NCI-H524 (cell line): ENCODE measurements at places on chromosomes 7 and 10.

GRCh38 chr10:125548878-125549277, 134.1 kb downstream of the TEX36 start:
- no peak for DNase-seq

GRCh38 chr10:120607710-120608703, 151.0 kb downstream of the PLPP4 start:
- no peak for DNase-seq

DNA sequence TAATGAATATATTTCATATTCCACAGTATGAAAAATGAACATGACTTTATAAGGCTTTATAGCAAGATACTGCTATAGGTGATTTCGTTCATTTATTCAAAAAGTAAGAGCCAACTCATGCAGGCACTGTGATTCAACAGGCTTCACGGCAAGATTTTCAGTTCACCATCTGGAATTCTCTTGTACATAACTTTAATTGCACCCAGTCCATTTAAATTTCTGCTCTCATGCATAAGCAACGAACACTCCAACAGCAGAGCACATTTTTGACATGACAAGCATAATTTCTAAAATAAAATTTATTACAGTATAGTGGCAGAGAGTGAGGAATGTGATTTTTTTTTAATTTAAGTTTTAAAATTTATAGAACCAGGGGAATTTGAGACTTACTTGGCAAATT, 436.1 kb downstream of the PHTF2 start:
- DNase-seq = no peak

GRCh38 chr7:64875658-64876406, 27.2 kb upstream of the ZNF273 start:
- DNase-seq = no peak

- DNase-seq = no peak
These were observed 174.3 kb upstream of the FAM3C start for GRCh38 chr7:121570365-121570764.

- no peak for DNase-seq
These were observed 48.6 kb upstream of the CNPY1 start for GRCh38 chr7:155594961-155595366.

DNA sequence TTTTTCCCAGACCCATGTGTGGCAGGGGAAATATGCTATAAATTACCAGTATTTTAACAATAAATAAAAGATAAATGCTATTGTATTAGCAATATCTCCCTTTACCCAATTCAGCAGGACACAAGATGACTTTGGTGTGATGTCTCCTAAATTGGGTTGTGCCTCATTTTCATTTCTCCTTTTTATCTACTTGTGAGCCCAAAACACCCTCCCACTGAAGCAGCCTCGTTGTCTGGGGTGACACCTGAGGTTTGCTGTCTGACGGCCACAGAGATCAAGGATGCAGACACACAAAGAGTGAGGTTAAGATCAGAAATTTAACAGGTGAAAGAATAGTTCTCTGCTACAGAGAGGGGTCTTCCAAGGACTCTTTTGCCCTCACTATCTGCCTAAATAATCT, 27.1 kb upstream of the CC2D2B start:
- DNase-seq = no peak

DNA sequence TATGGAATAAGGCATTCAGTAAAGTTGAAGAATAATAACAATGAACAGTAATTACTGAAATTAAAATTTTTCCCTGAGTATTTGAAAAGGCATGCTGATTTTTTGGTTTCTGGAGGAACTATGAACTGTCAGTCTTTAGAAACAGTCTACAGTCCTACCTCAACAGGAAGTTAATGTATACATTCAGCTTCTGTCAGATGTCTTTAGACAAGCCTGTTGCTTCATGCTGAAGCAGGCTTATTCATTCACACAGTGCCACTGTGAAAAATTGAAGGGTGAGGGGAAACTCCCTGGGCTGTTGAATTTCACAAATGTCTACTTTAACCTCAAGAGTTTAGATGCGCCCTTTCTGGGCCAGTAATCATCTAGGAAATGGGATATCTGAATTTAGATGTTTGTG, 3.5 kb downstream of the NRF1 start:
- DNase-seq = no peak

GRCh38 chr10:119427263-119427864, 115.2 kb downstream of the RGS10 start:
- no peak for DNase-seq
